ENCODE measurements at places on chromosomes 4 and X.

GRCh38 chrX:115665122-115665521 lies 104.1 kb downstream of the PLS3 start:
- DNase-seq, result no peak

- DNase-seq, result no peak
These were observed 255.8 kb downstream of the OPHN1 start for GRCh38 chrX:68177542-68177941.

DNA sequence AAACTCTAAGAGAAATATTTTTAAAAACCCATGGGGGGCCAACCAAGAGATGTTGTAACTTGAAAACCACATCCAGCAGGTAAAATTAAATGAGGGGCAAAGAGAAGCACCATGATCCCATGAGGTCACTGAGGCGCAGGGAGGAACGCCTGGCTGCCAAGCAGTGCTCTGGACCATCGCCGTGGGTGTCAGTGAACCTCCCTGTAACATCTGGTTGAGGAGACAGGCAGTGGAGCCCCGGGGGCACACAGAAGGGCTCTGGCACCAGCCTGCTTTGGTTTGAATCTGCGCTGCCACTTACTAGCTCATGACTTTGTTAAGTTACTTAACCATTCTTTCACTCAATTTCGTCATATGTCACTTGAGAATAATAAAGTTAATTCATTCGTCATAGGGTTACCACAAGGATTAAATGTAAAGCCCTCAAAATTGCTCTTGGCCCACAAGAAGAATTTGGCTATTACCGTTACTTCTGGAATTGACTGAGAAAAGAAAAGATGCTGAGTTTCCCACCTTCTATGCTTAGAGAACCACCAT lies 41.6 kb upstream of the SLC25A4 start:
- DNase-seq, result no peak

DNA sequence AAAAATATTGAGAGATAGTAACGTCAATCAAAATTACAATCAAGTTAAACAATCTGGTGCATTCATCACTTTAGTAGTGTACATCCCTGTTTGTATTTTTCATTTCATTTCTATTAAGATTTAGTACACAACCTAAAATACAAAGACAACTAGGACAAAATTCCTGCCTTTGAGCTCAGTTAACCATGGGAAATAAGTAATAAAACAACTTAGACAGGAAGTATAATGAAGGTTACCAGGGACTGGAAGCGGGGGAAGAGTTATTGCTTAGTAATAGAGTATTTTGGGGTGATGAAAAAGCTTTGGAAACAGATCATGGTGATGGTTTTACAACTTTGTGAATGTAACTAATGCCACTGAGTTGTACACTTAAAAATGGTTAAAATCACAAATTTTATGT lies 25.6 kb upstream of the ATXN3L start:
- no peak for DNase-seq

GRCh38 chrX:44223150-44223549 lies 120.3 kb downstream of the EFHC2 start:
- DNase-seq, result no peak

GRCh38 chr4:183250831-183251230 lies 69.2 kb downstream of the CLDN22 start:
- DNase-seq, result no peak

All from T-helper 2 cell (primary cell).